Large intestine (tissue), 12 donors: ENCODE measurements at places on chromosomes 3 and 15. TPM values are rescaled to one million over a fixed set of nuclear protein-coding genes. Genes with fewer than 3 reads are reported as not detected.
A peak's percentile ranks its signal among the peaks of the same experiment; 100 is the strongest.

NIPA2 gene
- 40.7 TPM for polyA plus RNA-seq

FBXW12 gene
- polyA plus RNA-seq = 0.18 TPM

TEX55 gene
- not detected for polyA plus RNA-seq

GRCh38 chr3:143170074-143170473 lies 50.5 kb downstream of the CHST2 start:
- no peak for DNase-seq

DNA sequence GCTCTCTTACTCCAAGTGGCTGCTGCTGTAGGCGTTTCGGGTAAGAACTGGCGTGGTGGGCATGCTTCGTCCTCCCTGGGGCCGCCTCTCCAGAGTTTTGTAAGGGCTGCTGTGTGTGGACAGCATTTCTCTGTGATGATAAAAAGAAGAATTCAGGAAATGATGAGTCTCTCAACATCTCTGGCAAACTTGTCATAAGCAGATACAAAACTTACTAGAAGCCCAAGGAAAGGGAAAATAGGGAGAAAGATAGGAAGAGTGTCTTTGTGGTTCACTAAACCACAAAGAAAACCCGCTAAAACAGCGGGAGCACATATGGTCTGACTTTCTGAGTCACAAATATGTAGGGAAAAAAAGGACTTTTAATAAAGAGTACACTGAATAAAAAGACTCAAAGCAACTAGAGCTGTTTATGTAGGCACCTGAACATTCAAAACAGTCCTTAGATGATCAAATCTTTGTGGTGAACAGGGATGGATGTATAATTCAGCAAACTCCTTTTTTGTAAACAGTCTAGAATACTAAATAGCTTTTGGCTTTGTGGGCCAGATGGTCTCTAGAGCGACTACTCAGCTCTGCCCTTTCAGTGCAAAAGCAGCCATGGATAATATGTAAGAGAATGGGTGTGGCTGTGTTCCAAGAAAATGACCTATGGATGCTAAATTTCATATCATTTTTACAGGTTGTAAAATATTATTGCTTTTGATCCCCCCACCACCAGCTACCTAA lies 60.4 kb upstream of the LMOD3 start:
- DNase-seq = peak; percentile 53

GRCh38 chr3:182957226-182957625 lies 23.1 kb downstream of the DCUN1D1 start:
- DNase-seq = no peak

- peak; percentile 35 for DNase-seq
Observed at GRCh38 chr15:100849021-100849854, 30.4 kb upstream of the ALDH1A3 start.
